Mammary epithelial cell (primary cell): ENCODE measurements at places on chromosomes 6 and 20. TPM values are rescaled to one million over a fixed set of nuclear protein-coding genes. Genes with fewer than 3 reads are reported as not detected.
A peak's percentile ranks its signal among the peaks of the same experiment; 100 is the strongest.

DNA sequence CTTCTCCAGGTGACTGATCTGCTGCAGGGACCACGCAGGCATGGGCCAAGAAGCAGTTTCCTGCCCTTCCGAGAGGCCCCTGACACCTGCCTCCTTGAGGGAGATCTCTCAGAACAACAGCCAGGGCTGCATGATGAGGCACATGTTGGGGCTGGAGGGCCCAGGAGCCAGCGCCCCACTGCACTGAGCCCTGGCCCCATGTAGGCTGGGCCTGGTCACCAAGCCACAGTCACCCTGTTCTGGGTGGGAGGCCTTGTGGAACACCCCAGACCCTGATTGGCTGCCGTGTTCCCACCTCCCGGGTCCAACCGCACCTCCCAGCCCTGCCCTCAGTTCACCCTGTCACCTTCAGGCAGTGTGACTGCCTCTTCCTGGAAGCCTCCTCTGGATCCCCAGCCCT lies 174.2 kb downstream of the TAF4 start:
- no peak for DNase-seq

GRCh38 chr6:31725502-31726350 lies 2.6 kb downstream of the MPIG6B start:
- no peak for DNase-seq

DNA sequence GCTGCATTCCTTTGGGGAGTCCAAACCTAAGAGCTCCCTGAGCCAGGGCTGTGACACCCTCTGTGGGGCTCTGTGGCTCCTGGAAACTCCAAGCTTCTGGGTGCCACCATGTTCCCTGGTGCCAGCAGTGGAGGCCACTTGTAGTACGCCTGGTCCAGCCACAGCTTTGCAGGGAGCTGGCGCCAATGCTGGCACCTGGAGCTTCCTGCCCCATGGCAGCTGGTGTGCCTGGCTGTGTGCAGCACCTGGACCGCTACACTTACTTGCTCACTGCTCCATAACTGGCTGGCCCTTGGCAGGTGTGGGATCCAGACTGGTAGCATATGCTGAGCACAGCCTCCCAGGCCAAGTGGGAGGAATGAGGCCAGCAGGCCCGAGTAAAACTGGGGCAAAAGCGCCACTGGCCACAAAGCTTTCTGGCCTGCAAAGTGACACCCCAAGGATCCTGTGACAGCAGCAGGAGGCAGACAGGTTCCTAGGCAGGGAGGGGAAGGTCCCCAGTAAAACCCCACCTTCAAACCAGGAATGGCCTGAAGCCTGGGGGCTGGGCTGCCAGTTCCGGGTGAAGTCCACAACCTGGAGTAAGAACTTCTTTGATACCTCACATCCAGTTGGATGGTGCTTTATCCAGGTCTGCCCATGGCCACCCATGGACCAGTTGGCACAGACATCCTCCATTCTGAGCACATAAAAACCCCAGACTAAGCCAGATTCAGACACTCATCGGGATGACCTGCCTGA lies 461.0 kb downstream of the TBC1D32 start:
- DNase-seq, result no peak

OR12D3 gene
- polyA plus RNA-seq, result not detected

PAX1 gene
- polyA plus RNA-seq, result not detected

DNA sequence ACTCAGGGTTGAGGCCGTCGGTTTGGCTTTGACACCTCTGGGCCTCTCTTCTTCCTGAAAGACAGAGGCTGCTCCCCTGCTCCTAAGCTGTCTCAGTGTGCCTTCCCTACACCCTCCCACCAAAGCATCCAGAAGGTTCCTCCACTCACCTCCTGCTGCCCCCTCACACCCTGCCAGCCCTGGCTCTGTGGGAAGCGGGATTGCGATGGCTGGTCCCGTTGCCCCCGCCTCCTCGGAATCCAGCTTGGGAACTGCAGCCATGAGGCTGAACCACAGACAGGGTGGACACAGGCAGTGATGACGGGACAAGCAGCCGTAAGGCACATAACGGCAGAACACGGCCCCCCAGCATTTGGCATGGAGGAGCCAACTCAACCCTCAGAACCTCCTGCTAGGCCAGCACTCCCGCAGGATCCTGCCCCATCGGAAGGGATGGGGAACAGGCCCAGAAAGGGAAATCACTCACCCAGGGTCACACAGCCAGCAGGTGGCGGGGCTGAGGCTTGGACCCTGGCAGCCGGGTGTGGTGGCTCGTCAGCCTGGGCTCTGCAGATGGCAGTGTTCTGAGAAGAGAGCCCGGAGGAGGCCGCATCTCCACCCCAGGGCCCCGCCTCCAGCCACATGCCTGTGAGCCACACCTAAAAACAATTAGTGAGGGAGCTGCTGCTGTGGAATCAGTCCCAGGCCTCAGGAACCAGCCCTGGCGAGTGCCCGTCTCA lies 139.6 kb downstream of the PHACTR3 start:
- DNase-seq, result no peak

GRCh38 chr20:43066125-43066524 lies 123.6 kb downstream of the PTPRT start:
- DNase-seq, result no peak

SLA2 gene
- not detected for polyA plus RNA-seq

SYNDIG1 gene
- 4.0 TPM for polyA plus RNA-seq

DNA sequence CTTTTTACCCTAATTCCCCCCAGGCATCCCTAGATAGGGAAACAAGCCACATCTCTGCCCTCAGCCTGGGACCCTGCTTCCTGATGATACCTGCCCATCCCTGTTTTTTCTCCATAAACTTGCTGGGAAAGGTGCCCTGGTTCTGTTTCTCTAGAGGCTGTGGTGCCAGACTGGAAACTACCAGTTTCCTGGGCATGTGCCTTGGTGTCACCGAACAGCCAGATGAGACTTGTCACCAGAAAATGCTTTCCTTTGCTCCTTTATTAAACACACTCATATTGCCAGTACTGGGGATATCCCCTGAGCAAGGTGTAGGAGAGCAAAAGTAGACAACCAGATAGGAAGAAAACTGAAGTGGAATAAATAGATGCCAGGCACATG lies 16.8 kb downstream of the SRSF3 start:
- DNase-seq, result no peak

- DNase-seq, result no peak
Observed at GRCh38 chr6:139290787-139291311, 949 bp downstream of the TXLNB start.

DNA sequence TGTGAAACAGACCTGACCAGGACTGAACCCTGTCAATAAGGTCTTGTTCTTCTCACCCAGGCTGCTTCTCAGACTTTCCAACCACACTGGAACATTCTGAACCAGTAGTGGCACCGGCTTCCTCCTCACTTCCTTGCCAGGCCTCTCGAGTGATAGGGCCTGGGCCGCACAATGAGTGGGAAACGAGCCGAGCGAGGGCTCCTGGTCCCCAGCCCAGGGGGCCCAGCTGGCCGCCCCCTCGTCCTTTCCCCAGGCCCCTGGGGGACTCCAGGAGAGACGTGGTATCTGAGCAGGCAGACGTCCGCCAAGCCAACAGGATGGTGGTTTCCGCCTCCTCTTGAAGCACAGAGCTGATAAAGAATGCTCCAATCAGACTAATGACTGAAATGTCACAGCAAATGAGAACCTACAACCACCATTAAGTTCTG lies 117.9 kb downstream of the GMDS start:
- DNase-seq, result no peak

- DNase-seq, result peak; percentile 1
Observed at GRCh38 chr20:33079259-33079658, at the start of gene BPIFB4. BPIFB4 (plus strand) TSS chr20:33079643; CDS start chr20:33081527, 1,884 bp downstream.

GRCh38 chr6:141878686-141879085 lies 254.0 kb upstream of the GJE1 start:
- no peak for DNase-seq

FAM83C gene
- not detected for polyA plus RNA-seq

- peak; percentile 87 for DNase-seq
Observed at GRCh38 chr6:4320860-4321259, 185.5 kb upstream of the ECI2 start.

HLA-DQB2 gene
- not detected for polyA plus RNA-seq

DNA sequence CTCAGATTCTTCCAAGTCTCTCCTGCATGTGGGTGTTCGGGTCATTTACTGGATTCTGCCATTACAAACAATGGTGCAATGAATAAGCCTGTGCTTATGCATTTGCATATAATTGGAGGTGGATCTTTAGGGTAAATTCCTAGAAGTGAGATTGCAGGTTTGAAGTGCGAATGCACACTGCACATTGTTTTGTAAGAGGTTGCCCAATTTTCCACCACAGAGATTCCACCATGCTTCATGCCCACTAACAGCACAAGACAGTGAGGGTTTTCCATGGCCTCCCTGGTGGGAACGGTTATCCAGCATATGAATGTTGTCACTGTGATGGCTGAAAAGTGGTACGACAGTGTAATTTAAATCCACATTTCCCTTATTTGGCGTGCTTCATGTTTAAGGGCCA lies 178.8 kb upstream of the PMEPA1 start:
- no peak for DNase-seq

DNA sequence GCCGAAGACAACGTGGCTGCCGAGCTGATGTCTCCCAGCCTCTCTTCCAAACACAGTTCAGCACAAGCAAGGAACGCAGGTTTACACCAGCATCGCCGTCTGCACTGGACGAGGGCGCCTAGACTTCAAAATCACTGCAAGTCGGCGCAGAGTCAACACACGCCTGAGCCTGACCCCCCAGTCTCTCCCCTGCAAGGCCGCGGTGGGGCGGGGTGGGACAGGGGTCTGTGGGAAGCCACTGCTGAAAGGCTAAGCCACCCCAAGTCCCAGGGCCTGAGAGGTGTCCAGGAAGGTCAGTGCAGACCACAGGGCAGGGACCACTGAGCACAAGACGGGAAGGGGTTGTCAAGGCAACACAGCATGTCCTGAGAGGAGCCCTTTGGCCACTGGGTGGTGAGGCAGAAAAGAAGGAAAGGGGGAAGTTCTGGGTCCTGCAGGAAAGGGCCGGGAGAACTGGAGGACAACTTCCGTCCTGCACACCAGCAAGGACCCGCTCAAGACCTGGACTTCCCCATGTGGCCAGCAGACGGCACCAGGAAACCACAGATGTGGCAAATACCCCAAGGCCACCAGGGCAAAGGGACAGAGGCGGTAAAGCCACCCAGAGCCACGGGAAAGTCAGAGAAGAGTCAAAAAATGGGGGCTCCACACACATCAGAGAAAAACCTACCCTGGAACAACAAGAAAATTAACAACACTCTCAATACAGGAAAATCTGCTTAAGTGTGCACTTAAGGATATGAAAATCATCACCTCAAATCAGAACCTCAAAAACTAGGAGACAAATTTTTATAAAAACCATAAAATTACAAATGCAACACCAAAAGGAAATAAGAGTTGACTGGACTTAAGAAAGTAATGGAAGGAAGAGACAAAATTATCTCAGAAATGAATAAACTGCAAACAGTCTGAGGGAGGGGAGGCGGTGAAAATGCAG lies 84.8 kb downstream of the TAF4 start:
- DNase-seq, result no peak

TINAG gene
- polyA plus RNA-seq, result not detected

- DNase-seq, result no peak
Observed at GRCh38 chr20:3635346-3635745, 27.9 kb downstream of the GFRA4 start.

GRCh38 chr20:36925234-36925633 lies 26.3 kb downstream of the SAMHD1 start:
- no peak for DNase-seq

AHCY gene
- polyA plus RNA-seq, result 504 TPM

DNA sequence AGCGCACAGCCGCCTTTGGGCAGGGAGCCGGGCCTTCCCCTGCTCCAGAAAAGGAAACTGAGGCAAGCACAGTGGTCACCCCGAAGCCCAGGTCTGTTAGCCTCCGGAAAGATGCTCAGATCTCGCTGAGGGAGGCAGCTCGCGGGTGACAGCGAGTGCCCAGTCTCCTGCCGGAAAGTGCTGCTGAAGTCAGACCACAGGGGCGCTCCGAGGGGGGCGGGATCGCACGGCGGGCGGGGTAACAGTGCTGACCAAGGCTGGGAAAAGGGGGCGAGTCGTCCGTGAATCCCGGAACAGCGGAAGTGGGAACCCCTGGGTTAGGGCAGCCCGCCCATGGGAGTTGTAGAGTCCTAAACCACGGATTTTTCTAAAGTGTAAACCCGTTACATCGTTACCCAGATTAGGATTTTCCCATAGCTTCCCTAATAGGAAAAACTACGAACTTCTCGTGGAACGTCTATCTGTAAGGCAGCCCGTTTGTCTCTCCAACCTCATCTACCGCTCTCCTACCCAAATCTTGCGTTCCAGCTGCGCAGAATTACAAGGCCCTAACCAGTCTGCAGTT lies 504 bp downstream of the VPS16 start:
- peak; percentile 49 for DNase-seq

- DNase-seq, result peak; percentile 18
Observed at GRCh38 chr6:121237859-121238258, 96.4 kb downstream of the TBC1D32 start.

DNA sequence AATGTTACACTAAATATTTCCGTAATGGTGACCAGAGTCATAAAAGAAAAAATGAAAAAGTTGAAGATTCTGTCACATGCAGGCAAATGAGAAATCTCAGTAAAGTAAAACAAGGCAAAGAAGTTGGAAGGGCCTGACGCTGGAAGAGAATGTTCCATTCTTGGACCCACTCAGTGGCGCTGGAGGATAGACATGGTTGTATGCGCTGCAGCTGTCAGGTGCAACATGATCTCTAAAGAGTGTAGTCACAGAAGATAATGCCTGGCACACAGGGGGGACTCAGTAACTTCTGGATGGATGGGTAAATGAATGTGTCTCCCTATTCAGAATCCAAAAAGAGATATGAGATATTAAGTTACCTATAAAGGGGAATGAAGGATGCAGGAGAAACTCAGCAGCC lies 116.3 kb downstream of the FAXC start:
- no peak for DNase-seq

DNA sequence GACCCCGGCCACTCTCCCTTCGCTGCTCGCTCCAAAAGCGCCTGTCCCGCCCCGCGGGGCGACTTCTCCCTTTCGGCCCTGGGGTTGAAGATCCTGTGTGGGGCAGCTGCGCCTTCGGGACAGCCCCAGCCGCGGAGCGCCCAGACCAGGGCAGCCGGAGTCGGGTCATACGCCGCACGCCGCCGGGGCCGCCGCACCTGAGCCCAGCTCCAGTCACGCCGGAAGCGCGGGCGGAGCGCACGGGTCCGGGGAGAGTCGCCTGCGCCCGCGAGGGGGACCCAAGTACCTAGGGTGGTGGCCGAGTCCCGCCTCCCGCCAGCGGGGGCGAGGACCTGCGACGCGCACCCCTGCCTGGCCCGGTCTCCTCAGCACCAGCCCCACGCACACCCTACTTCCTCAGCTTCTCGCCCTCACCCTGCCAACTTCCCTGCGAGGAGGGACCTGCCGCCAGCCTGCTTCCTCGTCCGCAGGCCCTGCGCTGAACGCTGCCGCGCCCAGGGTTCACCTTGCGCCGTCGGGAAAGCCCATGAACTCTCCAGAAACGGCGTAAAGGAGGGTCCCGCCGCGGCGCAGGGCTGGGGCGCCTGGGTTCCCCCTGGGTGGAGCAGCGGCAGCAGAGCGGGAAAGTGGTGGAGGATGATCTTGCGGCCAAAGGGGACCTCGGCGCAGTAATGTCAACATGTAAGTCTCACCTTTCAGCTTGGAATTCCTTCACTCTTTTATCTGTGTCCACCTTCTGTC lies at the start of gene ADGRG6:
Gene ADGRG6 (plus strand): TSS at position 357 of the 741 bp plus-strand sequence. CDS start 323 bp downstream, at position 680.
- peak; percentile 65 for DNase-seq

CTCFL gene
- not detected for polyA plus RNA-seq

- DNase-seq, result no peak
Observed at GRCh38 chr6:158666628-158667359, 16.9 kb downstream of the SYTL3 start.

GRCh38 chr6:80338201-80338836 lies 231.8 kb downstream of the BCKDHB start:
- peak; percentile 29 for DNase-seq

- DNase-seq, result no peak
Observed at GRCh38 chr20:32570401-32571190, 14.5 kb downstream of the NOL4L start.

GSTA3 gene
- polyA plus RNA-seq, result not detected
